Anterior cingulate cortex (tissue), 58 donors: ENCODE measurements at places on chromosomes 11 and 22.

DNA sequence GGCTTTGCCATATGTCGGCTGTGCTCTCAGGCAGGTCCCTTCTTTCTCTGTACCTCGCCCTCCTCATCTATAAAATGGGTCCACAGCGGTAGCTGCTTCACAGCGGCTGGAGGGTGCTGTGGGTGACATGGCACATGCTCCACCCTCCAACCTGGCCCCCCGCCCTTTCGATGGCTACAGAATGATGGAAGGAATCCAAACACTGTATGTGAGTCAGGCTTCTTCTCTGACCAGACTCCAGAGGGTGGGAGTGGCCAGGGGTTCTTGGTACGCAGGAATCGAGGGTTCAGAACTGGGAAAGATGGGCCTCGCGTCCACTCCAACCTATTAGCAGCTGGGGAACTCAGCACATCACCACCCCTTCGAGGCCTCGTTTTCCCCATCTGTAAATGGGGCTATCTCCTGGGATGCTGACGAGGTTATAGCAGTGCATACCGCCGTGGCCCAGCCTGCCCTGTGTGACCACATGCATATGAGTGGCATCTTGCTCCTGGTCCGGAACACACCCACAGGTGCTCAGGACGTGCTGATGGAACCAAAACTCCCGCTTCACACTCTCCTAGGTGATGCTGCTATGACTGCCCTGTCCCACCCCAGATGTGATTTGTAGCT is 26.4 kb downstream of the MN1 start:
- DNase-seq = no peak

DNA sequence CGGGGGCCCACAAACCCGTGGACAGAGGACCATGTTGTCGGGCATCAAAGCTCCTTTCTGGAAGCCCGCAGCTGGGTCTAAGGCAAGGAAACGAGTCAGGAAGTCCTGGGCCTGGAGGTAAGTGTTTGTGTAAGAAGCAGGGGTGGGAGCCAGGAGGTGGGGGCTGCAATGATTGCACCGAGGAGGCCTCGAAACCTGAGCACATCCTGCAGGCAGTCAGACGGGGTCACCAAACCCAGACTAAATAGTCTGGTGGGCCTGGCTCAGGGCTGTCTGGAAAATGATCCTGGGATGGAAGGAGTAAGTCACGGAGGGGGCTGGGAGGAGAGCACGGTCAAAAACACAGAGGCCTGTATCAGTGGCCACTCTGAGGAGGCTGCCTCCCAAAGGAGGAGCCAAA is 539.2 kb downstream of the MN1 start:
- no peak for DNase-seq

DNA sequence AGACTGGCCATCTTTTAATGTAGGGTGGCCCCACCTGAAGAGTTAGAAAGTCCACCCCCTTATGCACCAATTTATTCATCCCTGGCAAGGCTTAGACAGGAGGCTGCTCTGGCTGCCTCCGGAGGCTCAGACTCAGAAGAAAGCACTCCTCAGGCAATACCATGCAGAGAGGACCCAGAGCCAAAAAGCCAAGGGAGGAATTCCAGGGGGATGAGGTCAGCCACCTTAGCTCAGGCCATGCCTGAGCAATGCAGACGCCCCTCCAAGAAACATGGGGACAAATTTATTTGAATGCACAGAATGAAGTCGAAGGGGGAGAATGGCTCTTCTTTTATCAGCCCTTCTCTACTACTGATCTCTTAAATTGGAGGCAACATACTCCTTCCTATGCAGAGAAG is 39.7 kb upstream of the GLYAT start:
- DNase-seq = no peak

DNA sequence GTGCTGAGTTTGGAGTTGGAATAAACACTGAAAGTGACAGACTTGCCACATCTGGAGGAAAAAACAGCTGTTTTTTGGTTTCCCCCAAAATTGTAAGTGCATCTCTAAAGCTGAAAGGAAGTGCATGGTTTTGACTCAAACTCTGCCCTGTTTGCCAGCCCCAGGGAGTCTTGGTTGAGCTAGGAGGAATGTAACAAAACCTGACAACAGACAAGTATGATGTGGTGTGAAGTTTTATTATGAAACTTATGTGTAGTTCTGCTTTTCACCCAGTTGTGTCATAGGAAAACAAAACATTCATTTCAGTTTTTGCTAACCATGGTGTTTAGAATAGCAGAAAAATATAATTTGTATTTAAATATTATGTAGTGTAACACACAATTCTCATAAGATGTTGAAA is 31.7 kb upstream of the PDE3B start:
- no peak for DNase-seq

GRCh38 chr11:2156416-2157182 is 4.4 kb downstream of the INS start:
- peak; percentile 76 for DNase-seq

- no peak for DNase-seq
Measured at GRCh38 chr11:110077831-110078325, 15.3 kb upstream of the ZC3H12C start.

GRCh38 chr22:21652547-21653545 is 10.7 kb downstream of the SDF2L1 start:
- no peak for DNase-seq

- no peak for DNase-seq
Measured at GRCh38 chr22:33792832-33793231, 127.4 kb downstream of the LARGE1 start.

- DNase-seq = no peak
Measured at GRCh38 chr22:22941831-22942510, 54.4 kb downstream of the IGLL5 start.

- no peak for DNase-seq
Measured at GRCh38 chr11:61870541-61871031, 20.8 kb downstream of the FADS3 start.

DNA sequence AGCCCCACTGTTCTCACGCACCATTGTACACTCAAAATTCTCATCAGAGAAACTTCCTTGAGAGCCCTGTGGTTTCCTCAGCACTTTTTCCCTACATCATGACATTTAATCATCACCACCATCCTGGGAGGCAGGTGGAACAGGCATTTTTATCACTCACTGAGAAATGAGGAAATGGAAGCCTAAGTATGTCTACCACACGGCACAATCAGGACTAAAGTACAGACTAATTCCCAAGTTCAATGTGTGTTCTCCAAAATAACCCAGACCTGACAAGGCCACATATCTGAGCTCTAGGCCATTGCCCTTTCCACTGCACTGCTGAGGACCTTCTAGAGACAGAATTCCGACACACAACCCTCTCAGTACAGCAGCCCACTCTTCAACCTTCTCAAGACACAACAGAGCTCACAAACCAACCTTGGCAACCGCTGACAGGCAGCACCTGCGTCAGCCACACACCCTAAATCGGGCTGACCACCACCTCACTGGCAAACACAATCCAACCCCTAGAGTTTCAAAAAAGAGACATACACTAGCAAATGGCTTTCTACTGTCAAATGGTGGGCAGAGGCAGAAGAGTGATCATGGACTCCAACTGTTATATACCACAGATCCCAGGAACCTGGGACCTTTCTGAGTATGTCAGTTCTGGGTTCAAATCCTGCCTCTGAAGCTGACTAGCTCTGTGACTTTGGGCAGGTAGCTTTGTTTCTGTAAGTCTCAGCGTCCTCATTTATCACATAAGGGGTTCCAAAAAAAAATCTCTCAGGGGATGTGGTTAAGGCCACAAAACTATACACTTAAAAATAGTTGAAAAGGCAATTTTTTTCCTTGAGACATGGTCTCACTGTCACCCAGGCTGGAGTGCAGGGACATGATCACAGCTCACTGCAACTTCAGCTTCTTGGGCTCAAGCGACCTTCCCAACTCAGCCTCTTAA is 16.3 kb downstream of the SMCO4 start:
- no peak for DNase-seq

DNA sequence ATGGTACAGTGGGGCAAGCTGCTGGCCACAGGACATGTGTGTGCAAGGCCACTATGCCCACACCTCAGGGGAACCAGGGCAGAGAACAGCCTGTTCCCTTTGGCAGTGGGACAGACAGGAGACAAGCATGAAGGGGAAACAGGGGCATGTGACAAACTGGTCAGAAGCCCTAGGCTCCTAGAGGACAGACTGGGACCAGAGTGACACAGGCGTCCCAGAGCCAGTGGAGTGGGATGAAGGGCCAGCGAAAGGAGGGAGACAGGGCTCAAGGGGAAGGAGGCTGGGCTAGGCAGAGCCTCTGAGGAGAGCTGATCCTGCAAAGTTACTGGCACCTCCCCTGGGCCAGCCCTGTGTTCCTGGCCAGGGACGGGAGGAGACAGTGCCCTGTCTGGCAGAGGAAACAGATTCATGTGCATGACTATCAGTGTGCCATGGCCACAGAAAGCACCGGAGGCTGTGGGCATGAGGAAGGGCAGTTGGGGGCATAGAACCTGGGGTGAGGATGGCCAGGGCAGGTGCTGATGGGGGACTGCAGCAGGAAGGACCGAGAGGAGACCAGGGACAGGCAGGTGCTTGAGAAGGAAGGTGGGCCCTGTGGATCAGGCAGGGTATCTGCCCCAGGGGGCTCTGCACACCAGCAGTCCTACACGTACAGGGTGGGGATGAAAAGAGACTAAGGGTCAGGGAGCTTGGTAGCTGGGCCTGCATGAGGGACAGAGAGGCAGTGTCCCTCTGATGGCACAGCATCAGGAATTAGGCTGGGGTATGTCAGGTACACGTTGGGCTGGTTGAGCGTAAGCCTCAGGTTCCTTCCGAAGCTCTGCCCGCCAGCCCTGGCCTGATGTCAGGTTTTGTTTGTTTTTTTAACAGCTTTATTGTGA is 9.8 kb downstream of the DERL3 start:
- peak; percentile 30 for DNase-seq

- DNase-seq = no peak
Measured at GRCh38 chr22:29690476-29690875, 29.3 kb upstream of the CABP7 start.

GRCh38 chr11:7570241-7570640 is 56.4 kb downstream of the PPFIBP2 start:
- no peak for DNase-seq

DNA sequence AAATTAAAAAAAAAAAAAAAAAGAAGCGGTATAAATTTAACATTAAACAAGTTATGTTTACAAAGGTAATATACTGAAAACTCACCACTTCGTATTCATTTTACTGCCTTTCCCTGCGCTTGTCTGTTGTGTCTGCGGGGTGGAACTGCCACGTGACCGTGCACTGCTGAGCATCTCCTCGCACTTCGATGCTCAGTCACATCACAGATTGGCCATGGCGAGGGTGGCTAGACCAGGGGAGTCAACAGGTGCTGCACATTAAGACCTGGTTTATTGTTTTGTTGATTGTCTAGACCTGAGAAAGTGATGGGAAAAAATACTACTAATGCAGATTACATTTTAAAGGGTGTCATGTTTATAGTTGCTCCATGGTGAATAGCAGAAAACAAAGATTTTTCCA is 22.8 kb upstream of the TUB start:
- DNase-seq = no peak

DNA sequence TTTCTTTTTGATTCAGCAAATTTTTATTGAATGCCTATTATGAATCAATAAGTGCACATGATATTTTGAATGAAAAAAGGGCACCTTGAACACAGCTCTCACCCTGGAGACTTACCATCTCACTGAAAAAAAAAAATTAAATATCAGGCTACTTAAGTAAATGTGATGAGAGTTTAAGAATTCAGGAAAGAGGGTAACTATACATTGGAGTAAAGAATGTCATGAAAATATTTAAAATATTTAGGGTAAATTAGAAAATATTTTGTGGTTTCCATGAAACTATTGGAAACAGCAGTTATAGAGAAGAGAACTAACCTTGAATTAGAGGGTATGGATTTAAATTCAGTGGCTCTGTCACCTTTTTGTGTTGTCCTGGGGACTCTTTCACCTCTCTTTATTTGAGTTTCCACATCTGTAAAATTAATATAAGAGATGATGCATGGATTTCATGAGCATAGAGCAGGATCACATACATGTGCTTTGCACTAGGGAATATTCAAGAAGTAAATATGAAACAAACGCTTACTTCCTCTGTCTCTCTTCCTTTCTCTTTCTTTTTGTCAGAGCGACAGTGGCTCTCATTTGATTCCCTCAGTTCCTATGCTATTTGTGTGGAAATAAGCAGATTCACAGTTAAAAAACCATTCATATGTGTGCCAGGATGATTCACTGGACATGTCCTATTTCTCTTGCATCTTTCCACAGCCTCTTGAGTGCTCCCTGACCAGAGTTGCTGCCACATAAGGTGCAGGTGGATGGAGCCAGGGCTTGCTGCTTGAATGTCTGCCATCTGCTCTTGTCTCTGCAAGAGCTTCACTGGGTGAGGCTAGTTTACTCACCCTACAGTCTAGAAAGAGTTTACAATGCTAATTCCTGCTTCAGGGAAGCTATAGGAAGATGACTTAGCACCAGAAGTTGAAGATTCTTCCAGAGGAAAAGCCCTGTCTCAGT is 533.1 kb downstream of the ETS1 start:
- DNase-seq = no peak

DNA sequence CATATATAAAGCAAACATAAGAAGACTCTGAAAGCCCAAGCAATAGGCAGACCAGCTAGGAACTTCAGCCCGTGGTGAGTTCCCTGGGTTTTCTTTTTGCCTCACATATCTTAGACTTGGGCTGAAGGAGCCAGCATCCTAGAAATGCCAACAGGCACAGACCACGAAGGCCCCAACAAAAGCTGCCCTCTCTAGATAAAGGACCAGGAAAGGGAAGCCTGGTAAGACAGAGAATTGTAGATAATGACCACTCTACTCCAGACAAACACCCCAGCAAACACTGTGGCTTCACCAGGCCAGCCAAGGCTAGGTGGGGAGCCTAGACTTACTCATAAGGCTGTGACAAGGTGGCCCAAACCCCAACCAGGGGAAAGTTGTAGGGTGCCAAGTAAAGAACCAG is 11.2 kb downstream of the GAL start:
- DNase-seq = no peak

GRCh38 chr22:41561788-41562187 is 978 bp downstream of the CSDC2 start:
- no peak for DNase-seq

DNA sequence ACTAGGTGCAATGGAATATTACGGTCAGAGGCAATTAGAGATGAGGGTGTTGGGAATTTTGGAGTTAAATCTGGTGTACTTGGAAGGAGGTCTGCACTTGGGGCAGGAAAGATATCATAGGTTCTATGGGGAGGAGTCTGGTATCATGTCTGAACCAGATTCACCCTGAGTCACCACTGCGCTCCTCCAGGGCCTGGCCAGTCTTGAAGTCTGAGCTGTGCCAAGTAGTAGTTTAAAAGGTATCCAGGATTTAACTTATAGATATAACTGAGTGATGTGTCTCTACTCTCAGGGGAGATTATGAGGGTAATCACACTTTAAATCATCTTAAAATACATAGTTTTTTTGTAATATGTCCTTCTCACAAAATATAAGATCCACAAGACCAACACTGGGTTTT is 6.6 kb downstream of the CNGA4 start:
- DNase-seq = no peak

DNA sequence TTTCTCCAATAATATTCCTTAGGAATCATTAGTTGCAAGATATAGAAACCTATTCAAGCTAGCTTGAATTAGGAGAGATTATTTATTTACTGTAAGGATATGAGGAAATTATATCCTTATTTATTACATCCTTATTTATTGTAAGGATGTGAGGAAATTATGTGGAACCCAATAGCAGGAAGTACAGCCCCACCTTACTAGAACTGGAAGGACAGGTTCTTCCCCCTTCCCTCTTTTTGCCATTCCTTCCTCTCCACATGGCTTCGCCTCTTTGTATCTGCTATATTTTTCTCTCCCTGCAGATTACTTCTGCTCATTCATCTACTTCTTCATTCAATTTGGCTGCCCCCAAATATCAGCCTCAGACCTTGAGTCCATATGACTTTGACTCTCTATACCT is 49.5 kb upstream of the B3GNT6 start:
- DNase-seq = no peak
